Osteocyte (in vitro differentiated cells): ENCODE measurements at places on chromosomes 4 and X. TPM values are rescaled to one million over a fixed set of nuclear protein-coding genes. Genes with fewer than 3 reads are reported as not detected.

FAM193A gene
- total RNA-seq: 35.3 and 36.5 TPM in 2 replicates

CCNA2 gene
- 9.6 and 10.6 TPM in 2 replicates for total RNA-seq

GRCh38 chr4:48380583-48381167, 39.3 kb downstream of the SLAIN2 start:
- no peak for DNase-seq

SASH3 gene
- total RNA-seq: not detected in 2 replicates

C4orf51 gene
- total RNA-seq: not detected in 2 replicates
